ENCODE measurements at places on chromosomes 1 and 21.
A peak's percentile ranks its signal among the peaks of the same experiment; 100 is the strongest.

- no peak for DNase-seq
These were observed 483.9 kb downstream of the OMA1 start for GRCh38 chr1:58062635-58063034.

GRCh38 chr1:155261852-155262673 is at the start of gene SCAMP3:
Gene SCAMP3 (minus strand): TSS chr1:155262360. CDS start chr1:155262151, 209 bp downstream.
- peak; percentile 70 for DNase-seq

GRCh38 chr21:37064841-37065240 is 8.0 kb downstream of the PIGP start:
- DNase-seq, result no peak

- DNase-seq, result no peak
These were observed 2.7 kb upstream of the SDHB start for GRCh38 chr1:17056551-17056950.

GRCh38 chr1:15740924-15741850 is 1.1 kb upstream of the TMEM82 start:
- DNase-seq, result peak; percentile 31

DNA sequence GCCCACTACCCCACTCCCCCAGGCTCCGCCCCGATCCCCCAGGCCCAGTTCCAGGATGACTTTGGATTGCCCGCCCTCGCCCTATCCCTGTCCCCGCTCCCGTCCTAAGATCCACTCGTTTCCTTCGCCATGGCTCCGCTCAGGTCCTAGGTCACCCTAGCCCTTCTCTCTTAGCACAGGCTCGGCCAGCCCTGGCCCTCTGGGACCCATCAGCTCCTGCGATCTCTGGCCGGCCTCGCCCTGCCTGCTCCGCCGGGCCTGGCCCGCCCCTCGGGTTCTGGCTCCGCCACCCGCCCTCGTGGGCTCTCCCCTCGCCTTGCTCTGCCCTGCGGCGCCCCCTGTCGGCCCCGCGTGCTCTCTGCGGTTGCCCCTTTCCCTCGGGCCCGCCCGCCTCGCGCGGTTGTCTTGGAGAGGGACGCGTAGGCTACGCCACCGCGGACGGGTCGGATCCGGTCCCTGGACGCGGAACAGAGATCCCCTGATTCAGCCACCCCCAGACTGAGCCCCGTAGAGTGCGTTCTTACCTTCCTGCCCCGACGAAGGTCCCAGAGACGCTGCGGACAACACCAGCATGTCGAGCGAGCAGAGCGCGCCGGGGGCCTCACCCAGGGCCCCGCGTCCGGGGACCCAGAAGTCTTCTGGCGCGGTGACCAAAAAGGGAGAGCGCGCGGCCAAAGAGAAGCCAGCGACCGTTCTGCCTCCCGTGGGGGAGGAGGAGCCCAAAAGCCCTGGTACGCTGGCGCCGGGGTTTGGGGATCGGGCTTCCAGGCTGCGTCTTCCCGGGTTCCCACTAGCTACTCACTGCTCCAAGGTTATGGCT is at the start of gene LRRC71:
Gene LRRC71 (plus strand): TSS at position 400 of the 820 bp plus-strand sequence. CDS start 172 bp downstream, at position 572.
- DNase-seq, result peak; percentile 51

- no peak for DNase-seq
These were observed 19.8 kb downstream of the SPOCD1 start for GRCh38 chr1:31795801-31796621.

DNA sequence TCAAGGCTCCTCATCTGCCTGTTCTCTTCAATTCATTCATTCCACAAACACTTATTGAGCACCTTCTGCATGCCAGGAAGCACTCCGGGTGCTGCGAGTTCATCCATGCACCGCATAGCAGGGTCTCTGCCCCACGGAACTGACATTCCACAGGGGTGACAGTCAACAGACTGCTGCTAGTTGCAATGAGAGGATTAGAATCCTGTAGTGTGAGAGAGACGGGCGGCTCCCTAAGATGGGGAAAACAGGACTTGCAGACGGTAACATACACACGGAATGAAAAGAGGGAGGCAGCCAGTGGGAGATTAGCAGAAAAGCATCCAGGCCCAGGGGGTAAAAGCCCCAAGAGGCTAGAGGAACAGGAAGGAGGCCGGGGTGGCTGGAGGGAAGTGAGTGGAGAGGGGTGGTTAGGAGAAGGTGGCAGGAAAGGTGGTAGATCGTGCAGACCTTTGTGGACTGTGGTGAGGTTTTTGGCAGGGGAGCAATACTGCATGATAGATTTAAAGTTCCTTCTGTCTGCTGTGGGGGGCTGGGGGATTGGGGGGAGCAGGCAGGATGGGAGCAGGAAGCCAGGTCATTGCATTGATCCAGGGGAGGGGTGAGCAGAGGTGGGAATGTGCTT is 6.6 kb downstream of the TNFRSF8 start:
- DNase-seq, result no peak

- DNase-seq, result no peak
These were observed 161.8 kb downstream of the DYRK1A start for GRCh38 chr21:37528150-37528937.

DNA sequence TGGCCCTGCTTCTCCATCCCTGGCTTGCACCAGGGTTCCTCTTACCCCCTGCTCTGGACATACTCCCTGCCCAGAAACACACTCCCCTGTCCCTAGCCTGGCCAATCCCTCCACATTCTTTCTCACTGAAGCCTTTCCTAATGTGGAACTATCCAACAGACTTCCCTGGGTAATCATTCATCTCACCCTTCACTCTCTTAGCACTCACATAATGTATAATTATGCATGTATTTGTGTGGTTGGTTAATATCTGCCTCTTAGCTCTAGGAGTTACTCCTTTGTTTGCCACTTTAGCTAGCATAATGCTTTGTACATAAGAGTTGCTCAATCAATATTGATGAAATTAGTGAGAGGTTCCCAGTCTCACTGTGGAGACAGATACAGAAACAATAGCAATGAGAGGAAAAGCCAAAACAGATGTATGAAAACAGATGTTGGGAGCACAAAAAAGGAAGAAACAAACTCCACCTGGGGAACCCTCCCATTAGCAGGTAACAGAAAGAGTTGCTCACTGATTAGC is 76.9 kb upstream of the WARS2 start:
- DNase-seq, result no peak

- no peak for DNase-seq
These were observed 40.1 kb downstream of the ARHGEF16 start for GRCh38 chr1:3494321-3495308.

- no peak for DNase-seq
These were observed 35.9 kb downstream of the MAP3K7CL start for GRCh38 chr21:29166323-29166722.

DNA sequence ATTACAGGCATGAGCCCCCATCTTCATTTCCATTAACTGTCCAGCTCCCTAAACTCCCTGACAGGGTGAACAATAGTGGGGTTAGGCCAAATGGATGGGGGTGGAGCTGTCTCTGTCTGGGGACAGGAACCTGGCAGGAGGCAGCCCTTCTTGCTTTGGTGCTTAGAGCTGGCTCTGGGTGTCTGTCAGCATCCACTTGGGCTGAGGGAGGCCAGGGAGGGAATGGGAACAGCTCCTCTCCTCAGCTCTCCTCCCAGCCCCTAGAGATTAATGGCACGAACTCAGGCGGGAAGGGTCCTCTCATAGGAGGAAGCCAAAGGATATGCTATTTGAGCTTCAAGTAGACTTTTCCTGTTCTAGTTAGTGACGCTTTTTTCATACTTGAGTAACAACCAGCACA is 11.1 kb upstream of the ETV3L start:
- DNase-seq, result no peak

DNA sequence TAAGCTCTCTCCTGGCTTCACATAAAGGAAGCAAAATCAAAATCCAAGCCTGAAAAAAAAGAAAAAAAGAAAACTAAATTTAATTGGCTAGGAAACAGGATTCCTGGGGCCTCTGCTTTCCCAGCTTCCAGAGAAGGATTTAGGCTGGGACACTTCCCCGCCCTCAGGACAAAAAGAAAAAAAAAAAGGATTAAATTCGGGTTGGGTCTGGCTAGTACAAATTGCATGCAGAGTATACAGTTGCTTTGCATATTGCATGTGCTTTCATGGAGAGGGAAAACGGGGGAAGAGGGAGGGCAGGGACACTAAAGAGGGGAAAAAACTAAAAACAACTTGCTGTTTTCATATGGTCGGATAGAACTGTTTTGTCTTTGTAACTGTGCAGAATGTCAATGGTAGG is 42.7 kb downstream of the OLIG1 start:
- DNase-seq, result no peak

DNA sequence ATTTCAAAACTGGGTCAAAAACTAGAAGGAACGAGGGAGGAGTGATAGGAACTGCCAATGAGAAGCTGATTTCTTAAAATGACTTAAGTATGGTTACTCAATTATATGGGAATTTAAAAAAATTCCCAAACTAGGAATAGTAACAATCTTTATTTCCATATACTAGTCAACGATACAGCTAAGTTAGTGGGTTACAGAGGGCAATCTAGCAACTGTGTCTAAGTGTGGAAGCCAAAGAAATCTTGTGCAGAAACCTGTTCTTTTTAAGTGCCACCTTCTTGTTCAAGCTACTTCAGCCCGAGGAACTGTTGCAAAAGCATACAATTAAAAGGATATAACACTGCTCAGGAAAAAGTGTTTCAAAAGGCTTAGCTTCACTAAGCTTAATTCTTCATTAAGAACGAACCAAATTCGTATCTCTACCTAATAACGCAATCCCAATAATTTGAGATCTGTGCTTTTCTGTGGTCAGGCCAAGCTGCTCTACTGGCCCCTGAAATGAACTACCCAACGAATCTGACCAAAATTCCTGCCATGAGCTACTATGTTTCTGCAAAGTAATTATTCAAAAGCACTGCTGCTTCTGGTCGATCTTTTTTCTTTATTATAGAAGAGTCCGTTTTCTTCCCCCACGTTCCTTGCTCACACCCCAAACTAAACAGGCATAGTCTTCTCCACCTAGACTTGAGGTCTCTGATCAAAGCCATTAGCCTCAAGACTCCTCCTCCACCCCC is 1.8 kb downstream of the USP24 start:
- no peak for DNase-seq

GRCh38 chr21:44295163-44295573 is 4.7 kb upstream of the PFKL start:
- DNase-seq, result no peak

GRCh38 chr1:162297208-162297607 is 79.4 kb downstream of the SPATA46 start:
- no peak for DNase-seq

DNA sequence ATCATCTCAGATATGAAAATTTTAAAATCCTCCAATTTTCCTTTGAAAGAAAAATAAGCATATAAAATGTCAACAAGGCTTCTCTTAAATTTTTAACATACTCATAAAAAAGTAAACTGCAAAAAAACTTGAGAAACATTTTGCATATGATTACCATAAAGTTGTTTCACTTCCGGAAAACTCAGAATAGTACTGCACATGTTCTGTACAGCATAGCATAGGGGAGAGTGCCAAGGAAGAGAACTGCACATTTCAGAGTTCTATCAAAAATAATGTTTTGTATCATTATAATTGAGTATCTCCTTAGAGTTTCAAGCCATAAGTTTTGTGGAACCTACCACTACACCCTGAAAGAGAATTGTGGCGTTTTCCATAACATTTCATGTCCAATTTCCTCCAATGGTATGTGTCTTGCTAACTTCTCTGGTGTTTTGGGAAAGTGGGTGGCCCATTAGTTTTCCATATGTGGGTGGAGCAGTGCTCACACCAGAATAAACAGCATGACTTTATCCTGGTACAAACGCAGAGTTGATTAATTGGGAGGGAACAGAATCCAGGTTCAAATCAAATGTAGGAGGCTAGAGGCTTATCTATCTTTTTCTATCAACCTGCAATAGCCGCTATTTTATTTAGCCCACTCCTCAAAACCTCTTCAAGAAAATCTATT is 430.9 kb downstream of the LMO4 start:
- no peak for DNase-seq

GRCh38 chr1:172184506-172185191 is 235.8 kb upstream of the C1orf105 start:
- no peak for DNase-seq

- no peak for DNase-seq
These were observed 13.2 kb downstream of the MYBPH start for GRCh38 chr1:203162403-203162802.

DNA sequence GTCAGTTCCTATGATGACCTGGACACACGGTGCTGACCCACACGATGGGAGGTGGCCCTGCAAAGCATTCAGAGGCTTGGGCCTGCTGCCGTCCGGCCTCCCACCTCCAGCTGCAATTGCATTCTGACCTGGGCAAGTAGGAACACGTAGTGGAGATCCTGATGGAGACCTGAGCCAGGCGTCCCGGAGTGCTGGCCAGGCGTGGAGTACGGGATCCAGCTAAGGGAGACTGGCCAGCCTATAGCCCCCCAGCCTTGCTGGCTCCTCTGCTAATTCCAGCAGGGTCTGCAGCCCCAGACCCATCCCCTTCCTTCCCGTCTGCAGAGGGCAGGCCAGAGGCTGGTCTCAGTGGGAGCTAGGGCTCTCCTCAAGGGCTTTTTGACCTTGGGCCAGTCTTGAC is 11.2 kb downstream of the CD46 start:
- no peak for DNase-seq

DNA sequence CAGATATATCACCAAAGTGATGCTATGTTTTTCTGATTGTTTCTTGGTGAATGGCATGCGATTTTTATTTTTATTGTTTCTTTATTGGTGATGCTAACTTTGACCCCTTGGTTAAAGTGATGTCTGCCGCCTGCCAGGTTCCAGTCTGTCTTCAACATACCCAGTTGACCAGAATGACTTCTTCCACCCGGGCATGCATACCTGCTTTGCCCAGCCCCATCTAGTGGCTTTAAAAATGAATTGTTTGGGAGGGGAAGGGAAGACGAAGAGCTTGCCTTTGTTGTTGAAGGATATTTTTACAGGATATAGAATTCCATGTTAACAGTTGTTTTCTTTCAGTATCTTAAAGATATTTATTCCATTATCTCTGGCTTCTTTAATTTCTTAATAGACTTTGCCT is 65.1 kb downstream of the ATG4C start:
- DNase-seq, result no peak

DNA sequence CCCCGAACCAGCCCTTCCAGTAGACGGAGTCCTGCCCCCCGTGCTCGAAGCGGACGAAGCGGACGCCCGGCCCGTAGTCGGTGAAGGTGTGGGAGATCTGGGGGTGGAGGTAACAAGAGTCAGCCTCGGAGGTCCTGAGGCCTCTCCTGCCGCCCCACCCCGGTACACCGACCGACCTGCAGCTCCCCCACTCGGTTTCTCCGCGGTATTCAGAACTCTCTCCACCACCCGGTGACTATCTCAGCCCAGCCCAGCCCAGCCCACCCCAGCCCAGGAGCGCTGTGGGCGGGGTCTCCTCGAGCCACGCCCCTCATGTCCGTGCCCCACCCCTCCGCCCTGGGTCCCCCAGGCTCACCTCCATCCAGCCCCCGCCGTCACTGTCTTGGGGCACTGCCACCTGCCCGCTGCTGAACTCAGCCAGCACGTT is 5.5 kb downstream of the FBXO2 start:
- peak; percentile 36 for DNase-seq

- no peak for DNase-seq
These were observed 12.2 kb downstream of the SMAP2 start for GRCh38 chr1:40385437-40386358.
